ENCODE measurements at places on chromosomes 6 and 20.

- DNase-seq: no peak
Measured at GRCh38 chr6:5936631-5937030, 70.1 kb downstream of the NRN1 start.

DNA sequence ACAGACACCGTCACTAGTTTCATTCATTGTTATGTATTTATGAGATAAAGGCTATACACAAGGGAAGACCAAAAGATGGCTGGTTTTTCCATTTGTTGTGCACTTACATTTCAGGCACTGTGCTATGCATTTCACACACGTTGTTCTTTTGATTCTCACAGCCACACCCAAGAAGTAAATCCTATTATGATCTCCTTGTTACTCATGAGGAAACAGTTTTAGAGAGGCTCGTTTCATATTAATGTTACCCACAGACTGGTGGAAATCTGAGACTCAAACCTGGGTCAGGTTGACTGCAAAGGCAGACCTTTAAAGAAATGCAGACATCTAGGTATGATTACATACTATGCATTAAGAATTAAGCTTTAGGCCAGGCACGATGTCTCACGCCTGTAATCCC lies 34.9 kb downstream of the SHLD1 start:
- DNase-seq: no peak

DNA sequence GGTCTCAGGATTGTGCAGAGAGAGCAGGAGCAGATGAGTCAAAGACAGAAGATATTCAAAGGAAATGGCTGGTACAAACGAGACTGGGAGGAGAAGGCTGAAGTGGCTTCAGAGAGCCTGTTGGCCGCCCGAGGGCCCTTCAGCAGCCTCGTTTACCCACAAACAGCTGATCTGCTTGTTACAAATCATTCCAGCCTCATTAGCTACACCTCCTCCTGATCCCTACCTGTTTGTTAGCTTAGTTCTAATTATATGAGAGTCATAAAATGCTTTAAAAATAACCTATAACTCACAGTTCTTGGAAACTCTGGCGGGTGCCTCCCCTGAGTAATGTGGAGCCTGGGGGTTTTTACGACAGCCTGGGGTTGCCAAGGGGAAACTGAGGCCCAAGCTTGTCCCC lies 12.6 kb downstream of the GLP1R start:
- DNase-seq: no peak

GRCh38 chr6:148967011-148967520 lies 220.2 kb downstream of the UST start:
- DNase-seq: no peak

- DNase-seq: no peak
Measured at GRCh38 chr6:143339223-143339622, 111.3 kb downstream of the ADAT2 start.

GRCh38 chr6:158396136-158396535 lies 83.9 kb downstream of the TULP4 start:
- DNase-seq: no peak

DNA sequence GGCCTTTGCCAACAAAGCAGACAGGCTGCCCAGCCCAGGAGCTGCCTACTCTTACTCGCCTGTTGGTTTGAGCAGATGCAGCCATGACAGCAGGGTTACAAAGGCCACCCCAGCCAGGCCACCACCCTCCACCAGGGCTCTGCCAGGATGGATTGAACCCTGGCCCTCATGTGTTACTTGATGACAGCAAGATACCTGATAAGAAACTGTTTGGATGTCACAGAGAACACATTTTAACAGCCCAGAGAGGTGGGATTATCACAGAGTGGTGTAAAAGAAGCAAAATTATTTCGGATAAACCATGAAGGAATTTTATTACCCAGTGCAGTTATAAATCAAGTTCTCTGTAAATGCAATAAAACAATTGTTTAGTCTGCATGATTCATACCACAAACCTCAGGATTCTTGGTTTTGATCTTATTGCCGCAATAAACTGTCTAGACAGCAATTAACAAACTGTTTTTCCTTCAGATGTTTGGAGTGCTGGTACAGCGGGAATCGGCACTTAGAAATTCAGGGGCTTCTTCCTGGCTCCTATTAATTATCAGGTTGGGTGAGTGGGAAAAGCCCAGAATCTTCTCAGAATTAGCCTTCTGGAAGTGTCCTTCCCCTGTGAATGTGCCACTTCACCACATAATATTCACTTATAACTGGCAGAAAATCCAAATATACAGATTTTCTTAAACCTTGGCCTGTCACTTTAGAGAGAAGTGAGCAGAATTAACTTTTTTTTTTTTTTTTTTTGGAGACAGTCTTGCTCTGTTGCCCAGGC lies 58.0 kb upstream of the SALL4 start:
- no peak for DNase-seq

DNA sequence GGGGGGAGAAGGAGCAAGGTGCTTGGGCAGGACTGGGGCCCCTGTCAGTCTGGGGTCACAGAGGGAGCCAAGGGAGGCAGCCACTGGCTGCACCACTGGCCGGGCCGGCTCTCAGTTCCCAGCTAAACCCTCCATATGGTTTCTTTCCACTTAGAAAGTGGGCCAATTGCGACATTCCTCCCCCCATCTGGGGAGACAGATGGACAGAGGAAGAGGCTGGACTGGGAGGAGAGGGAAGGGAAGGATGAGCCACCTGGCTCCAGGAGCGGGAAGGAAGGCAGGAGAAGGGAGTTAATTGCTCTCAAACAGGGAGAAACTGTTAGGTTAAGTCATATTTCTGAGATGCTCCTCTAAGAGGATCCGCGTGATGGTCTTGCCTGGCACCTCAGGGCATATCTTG lies 82.2 kb downstream of the GRM4 start:
- no peak for DNase-seq

DNA sequence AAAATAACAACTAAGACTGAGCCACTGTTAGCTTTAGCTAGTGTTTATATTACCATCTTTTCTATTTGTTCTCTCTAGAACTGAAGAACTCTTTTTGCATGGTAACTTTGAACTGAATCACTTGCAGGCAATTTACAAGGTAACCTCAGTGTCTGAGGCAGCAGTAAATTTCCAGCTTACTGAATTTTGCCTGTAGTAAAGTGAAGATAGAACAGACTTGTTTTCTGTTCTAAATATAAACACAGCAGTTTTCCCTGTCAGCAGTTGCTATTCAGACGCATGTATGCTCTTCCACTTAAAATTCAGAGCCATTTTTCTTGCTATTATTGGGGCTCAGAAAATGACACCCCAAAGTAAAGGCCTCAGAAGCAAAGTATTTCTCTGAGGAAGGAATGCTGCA lies 974.0 kb upstream of the GJE1 start:
- DNase-seq: no peak

GRCh38 chr20:35461620-35462019 lies 6.2 kb downstream of the CEP250 start:
- DNase-seq: no peak

DNA sequence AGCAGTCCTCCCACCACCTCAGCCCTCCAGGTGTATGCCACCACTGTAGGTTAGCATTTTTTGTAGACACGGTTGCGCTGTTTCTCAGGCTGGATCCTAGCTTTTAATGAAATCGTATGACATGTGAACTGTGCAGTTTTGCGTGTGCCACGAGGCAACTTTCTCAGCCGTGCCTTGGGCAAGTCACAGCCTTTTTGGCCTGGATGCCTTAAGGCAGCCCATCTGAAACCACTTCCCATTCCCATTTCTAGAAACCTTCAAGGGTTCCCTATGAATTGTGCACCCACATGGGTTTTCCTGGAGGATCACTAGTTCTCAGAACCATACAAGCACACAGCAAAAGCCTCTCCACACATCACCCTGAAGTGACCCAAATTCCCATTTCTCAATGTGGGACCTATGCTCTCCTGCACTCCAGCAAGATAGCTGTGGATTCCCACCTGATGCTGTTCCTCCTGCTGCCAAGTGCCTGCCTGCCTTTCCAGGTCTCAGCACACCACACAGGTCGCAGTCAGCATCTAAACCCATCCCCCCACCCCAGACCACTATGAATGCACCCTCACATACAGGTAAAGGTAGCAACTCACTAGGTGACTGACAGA lies 28.9 kb downstream of the SNX5 start:
- no peak for DNase-seq

DNA sequence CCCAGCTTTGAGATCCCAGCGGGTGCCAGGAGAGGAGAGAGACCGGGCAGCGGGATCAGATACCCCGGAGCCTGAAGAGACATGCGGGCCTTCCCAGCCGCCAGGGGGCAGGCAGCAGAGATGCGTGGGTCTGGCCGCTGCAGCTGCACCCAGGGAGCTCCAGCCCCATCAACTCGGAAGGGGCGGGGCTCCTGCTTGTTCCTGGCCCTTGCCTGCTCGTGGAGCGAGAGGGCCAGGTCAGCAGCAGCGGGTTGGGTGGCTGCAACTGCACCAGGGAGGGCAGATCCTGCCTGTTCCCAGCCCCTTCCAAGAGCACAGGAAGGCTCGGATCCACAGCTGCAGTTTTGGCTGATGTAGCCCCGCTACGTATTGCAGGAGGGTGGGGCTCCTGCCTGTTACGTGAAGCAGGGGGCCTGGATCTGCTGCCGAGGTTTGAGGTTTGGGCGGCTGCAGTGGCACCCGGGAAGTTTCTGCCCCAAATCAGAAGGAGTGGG lies 532.8 kb downstream of the RFPL4B start:
- no peak for DNase-seq

DNA sequence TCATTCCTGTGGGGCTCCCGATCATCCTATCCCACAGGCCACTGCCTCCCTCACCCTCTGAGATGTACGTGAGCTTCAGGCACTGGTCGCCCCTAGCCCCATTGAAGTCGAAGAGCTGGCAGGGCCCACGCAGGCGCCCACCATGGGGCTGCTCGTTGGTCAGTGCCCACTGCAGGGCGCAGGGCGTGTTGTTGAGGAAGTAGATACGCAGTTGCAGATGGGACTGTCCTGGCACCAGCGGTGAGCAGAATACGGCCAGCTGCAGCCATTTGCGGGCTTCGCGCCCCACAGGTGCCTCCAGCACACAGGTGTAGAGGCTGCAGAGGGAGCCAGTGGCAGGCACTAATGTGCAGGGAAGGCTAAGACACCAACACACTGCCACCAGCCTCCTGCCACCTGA lies 6.2 kb downstream of the UNC5CL start:
- DNase-seq: no peak

- DNase-seq: peak; percentile 63
Measured at GRCh38 chr6:27795697-27796494, 116.3 kb downstream of the OR2B2 start.

- no peak for DNase-seq
Measured at GRCh38 chr6:106540432-106540831, 88.9 kb downstream of the RTN4IP1 start.

DNA sequence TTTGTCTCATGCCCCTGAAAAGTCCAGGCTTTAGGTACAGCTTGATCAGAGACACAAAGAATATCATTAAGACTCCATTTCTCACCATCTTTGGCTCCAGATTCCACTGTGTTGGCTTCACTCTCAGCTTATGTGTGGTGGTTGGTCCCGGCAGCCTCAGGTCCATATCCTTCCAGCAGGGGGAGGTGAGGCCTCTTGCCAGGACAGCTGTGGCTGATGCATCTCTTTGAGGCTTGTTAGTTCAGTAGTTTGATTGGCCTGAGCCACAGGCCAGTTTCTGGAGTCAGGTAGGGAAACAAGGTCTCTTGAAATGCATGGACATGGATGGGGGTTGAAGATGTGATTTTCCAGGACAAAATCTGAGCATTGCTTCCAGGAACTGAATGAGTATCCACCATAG lies 62.4 kb downstream of the JAG1 start:
- DNase-seq: no peak

- no peak for DNase-seq
Measured at GRCh38 chr6:51568771-51569170, 518.6 kb downstream of the PKHD1 start.

- DNase-seq: no peak
Measured at GRCh38 chr6:5677219-5678000, 329.3 kb downstream of the NRN1 start.

DNA sequence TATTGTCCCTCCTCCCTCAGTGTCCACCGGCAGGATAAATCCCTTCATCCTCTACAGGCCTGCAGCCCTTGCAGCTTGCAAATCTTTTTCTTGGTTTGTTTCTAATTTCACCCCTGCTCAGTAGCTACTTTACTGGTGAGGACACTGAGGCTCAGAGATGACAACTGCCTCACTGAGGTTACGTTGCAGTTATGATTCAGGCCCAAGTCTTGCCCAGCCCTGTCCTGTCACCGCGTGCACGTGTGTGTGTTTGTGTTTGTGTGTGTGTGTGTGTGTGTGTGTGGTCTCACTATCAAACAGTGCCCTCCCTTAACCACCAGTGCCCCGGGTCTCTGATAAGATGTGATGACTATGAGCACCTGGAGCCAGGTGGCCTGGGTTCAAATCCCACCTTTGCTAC lies 21.1 kb downstream of the FAM110A start:
- no peak for DNase-seq

GRCh38 chr6:7171119-7171518 lies 63.4 kb downstream of the RREB1 start:
- DNase-seq: no peak

- DNase-seq: no peak
Measured at GRCh38 chr20:32062776-32063170, 10.7 kb downstream of the HCK start.

DNA sequence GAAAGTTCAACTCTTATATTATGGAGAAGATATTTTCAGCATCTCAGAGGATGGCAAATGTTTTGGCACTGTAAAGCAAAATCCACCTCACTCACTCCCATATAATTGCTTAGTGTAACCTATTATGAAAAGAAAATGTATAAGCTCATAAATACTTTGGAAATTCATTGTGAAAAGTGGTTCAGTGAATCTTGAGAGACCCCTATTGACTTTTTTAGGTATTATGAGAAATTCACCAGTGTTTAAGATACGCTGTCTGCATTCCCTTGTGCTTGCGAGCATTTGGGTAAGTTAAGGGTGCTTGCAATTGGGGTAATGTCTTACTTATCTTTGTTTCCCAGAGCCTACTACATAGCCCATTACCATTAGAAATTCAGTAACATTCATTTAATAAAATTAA lies 66.3 kb upstream of the BMP5 start:
- no peak for DNase-seq

- peak; percentile 10 for DNase-seq
Measured at GRCh38 chr20:22686097-22686496, 101.7 kb upstream of the FOXA2 start.

DNA sequence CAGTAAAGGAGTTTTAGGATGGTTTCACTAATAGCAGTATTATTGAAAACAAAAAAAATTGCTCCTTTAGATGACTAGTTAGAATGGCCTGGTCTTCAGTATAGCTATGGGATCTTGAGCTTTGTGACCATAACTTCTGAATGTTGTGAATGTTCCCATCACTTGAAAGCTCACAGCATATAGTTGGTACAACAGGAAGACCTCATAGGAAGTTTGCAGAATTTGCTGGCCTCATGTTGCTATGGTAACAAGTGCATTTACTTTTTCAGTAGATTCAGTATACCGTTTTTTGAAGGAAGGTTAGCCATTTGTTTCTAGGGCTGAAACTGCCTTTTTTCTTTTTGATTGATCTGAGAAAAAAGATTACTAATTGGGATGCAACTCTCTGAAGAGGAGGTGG lies 8.3 kb downstream of the PHF3 start:
- DNase-seq: no peak

GRCh38 chr6:52994839-52995088 lies 320 bp downstream of the GSTA4 start:
- DNase-seq: no peak

Measured in NCI-H1048 (cell line).